ENCODE measurements at places on chromosomes 4 and X. TPM values are rescaled to one million over a fixed set of nuclear protein-coding genes. Genes with fewer than 3 reads are reported as not detected.
A peak's percentile ranks its signal among the peaks of the same experiment; 100 is the strongest.

DNA sequence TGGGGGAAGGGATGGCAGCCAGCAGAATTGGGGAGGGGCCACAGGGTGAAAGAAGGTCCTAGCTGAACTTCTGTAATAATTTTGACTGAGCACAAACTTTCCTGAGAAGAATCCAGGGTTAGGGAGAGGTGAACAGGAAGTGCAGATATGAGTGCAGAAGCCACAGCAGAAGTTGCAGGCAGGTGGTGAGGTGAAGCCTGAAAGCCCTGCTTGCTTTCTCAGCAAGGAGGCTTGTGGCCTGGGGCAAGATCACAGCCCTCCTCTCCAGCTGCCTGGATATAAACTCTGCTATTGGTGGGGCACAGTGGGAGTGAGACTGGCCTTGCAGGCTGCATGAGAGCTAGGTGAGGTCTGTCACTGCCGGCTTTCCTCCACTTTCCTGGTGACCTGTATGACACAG, 44.1 kb upstream of the UPRT start:
- DNase-seq, result no peak

Gene POLR2B
- 43.1 TPM for polyA plus RNA-seq

GRCh38 chr4:158849681-158850080, 80.9 kb downstream of the FNIP2 start:
- no peak for DNase-seq

Gene ZMAT1
- 2.3 TPM for polyA plus RNA-seq

Gene MAP3K15
- 0.21 TPM for polyA plus RNA-seq

DNA sequence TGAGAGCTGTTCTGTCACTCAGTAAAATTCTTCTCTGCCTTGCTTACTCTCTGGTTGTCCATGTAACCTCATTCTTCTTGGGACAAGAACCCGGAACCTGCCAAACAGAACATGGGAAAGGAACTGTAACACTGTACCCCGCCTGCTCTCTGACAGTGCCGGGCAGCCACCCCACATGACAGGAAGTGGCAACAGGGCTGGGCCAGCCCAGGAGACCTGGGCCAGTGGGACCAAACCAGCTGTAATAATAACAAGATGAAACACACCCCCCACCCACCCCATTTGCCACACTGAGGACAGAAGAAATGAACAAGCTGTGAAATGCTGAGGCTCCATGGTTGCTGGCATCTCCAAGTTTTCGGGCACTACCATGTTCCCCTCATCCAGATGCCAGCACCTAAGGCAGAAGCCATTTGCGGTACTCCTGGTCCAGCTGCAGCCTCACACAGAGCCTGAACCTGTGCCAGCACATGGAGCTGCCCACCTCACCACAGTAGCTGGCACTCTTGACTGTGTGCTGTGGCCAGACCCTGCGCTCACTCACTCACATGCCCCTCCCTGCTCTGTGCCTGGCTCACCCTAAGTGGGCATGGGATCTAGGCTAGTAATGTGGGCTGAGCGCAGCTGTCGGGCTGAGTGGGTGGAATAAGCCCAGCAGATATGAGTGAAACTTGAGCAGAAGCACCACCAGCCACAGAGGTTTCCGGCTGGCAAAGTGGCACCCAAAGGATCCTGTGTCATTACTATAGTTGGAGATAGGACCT, 126.2 kb upstream of the UGT8 start:
- no peak for DNase-seq

DNA sequence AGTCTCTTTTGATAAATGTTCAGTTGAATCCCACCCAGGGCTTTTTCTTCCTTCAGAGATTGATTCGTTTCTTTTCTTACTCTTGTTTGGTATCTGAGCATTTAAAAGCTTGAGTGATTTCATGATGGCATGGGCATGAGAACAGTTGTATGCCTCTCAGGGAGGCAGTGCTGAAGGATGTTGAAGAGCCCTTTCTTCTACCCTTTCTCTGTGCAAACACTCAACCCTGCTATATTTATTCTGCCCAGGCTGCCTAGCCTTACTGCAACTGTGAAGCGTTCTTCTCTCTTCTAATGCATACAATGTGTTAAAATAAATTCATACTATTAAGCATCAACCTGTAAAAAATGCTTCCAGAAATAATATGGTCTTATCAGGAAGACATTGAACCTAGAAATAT, 367.6 kb upstream of the LCORL start:
- no peak for DNase-seq

GRCh38 chr4:2908686-2909085, 54.5 kb downstream of the NOP14 start:
- DNase-seq, result no peak

- peak; percentile 26 for DNase-seq
These were observed 505.5 kb downstream of the ANKRD50 start for GRCh38 chr4:124206779-124207605.

DNA sequence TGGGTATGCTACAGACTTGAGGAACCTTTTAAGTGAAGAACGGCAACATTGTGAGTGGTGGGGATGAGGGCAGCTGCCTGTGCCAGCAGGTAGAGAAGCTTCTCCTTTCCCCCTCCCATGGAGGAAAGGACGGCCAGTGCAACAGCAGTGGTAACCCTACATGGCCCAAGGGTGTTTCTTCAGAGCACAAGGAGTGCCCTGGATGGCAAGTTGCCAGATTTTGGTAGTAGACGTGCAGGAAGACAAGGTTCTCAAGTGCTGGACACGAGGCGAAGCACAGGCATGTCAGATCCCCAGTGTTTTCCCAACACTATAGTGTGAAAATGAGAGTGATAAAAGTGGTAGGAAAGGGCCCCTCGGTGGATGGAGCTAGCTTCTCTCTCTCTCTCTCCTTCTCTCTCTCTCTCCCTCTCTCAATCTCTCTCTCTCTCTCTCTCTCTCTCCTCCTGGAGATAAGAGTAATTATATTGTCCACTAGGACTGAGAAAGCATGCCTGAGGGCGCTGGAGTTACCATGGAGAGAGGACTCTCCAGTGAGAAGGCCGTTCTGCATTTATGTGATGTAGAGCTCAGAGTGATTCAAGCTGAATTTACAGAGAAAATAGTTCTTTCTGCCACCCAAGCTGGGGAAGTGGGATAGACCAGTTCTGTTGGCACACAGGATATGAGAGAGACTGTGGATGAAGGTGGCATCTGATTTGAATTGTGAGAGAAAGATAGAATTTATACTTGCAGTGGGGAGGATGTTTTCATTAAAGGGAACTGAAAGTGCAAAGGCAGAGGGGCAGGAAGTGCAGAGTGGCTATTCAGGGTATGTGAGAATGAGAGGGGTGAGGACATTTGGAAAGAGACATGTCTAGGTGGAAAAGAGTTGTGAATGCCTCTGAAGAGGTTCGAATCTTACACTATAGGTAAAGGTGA, 25.7 kb upstream of the TRPC3 start:
- DNase-seq, result peak; percentile 31

DNA sequence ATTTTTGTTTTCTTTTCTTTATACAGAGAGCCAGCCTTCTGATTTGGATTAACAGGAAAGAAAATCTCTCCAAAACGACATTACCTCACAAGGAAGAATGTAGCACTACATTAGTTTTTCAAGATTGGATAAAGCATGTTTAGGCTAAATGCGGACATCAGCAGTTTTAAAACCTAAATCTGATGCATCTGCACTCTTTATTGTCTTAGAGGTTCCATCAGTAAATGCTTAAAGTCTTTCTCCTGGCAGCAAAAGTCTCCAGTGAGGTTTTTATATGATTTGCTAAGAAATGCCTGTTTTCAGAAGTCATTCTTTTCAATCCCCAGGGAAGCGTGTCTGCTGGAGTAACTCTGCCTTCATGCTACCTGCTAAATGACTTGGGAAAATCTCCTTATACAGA, 912.9 kb upstream of the INTU start:
- peak; percentile 4 for DNase-seq

GRCh38 chr4:146500216-146500615, 21.5 kb downstream of the SLC10A7 start:
- no peak for DNase-seq
